ENCODE measurements at places on chromosomes 2 and 18.

DNA sequence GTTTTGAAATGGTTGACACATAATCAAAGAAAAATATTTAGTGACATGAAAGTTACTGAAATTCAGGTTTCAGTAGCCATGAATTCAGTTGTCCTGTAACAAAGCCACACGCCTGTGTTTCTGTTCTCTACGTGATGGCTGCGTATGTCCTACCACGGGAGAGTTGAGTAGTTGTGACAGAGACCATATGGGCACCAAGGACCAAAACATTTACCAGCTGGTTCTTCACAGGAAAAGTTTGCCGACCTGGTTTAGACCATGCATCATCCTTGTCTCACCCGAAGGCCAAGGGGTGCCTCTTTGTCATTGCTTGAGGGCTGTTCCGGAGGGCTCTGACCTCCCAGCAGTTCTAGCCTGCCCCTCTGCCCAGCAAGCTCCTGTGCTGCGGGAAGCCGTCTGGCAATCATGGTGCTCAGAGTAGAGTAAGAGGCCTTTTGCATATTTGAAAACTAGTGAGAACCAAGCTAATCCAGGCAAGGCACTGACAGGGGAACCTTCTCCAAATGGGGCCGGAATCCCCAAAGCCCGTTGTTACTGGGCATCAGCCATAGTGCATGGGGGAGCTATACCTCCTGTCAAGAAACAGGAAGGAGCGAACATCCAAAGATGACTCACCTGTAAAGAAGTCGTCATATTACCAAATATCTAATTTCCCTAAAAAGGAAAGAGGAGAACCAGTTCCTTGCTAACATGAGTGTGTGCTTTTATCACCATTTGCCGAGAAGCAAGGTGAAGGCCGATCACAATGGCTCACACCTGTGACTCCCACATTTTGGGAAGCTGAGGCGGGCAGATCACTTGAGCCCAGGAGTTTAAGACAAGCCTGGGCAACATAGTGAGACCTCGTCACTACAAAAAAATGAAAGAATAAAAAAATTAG lies 92.6 kb upstream of the RAB12 start:
- ATAC-seq = no peak

DNA sequence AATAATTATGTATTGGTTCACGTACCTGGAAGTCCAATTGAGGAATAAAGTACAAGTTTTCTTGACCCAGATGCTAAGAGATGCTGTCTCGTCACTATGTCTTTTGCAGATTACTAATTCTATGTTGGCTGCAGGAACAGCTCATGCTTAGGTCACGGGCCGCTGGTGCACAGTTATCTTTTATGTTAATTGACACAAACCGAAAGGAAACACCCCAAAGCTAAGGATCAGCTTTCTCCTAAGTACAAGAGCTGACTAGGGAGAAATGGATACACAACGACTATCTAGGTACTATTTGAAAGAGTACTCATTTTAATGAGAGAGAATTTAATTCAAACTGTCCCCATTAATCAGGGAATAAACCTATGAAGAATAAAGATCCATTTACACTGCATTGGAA lies 217.7 kb upstream of the SLC35G4 start:
- peak; percentile 46 for ATAC-seq

- ATAC-seq = 0 out of 3 replicates have a peak, but pooled peaks have one; percentile 41
These were observed 157.0 kb upstream of the CBLN2 start for GRCh38 chr18:72700961-72701710.

DNA sequence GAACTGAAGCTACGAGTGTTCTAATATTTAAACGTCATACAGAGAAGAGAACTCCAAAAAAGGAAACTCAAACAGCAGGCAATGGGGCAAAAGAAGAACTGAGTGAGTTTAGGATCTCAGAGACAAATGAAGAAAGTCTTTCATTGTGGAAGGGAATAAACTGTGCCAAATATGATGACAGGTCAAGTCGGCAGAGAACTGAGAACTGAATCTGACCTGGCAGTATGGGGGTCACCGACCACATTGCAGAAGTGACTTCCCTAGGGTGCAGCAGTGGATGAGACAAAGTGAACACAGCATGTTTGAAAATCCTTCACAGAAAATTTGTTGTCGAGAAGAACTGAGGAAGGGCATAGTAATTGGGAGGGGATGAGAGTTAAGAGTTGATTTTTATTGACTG lies 55.9 kb downstream of the TTC21B start:
- ATAC-seq = no peak

- ATAC-seq = peak; percentile 30
These were observed 70.0 kb downstream of the TWSG1 start for GRCh38 chr18:9404565-9405060.

DNA sequence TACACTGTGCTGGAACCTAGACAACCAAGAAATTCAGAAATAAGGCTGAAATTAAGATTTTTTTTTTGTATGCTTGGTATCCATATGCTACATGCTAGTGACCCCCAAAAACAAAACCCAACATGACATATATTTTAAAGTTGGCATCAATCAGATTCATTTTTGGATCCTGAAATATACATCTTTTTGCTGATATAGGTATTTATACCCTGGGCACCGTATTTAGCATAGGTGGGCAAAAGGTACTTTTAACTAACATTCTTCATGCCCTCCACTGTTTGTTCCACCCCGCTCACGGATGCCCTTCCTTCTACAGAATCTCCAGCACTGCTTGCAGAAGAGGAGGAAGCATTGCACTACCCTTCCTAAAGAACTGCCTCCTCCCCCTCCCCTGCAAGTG lies 52.6 kb downstream of the SPOPL start:
- no peak for ATAC-seq

DNA sequence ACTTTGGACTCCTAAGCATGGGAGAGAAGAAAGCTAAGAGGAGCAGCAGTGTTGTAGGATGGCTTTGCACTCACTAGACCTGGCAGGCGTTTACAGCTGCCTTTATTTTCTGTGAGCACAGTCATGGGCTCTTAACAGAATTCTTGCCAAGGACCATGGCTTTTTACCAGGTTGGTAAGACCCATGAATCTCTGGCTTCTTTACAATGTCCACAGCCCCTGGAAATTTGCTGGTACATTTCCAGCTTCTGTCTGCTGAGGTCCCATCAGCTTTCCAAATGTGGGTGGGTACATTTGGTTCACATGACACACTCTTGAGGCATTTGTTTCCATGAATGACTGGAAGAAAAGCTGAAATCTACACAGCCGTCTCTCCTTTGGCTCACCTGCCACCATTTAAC lies 162.7 kb downstream of the PPP1R1C start:
- ATAC-seq = no peak

DNA sequence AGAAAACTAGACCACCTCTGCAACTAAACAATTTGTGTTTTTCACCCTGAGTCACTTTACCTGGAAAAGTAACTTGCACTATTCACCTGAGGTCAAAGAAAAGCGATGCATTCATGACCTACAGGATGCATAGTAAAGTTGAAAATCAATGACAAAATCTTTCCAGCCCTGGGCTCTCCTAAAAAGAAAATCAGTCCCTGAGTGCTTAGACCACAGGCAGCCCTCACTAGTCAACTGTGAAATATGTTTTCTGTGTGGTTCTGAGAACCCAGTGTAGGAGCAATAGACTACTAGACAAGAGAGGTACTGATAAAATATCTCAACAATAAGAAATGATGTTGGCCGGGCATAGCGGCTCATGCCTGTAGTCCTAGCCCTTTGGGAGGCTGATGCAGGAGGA lies 133.1 kb downstream of the TXNL1 start:
- no peak for ATAC-seq

DNA sequence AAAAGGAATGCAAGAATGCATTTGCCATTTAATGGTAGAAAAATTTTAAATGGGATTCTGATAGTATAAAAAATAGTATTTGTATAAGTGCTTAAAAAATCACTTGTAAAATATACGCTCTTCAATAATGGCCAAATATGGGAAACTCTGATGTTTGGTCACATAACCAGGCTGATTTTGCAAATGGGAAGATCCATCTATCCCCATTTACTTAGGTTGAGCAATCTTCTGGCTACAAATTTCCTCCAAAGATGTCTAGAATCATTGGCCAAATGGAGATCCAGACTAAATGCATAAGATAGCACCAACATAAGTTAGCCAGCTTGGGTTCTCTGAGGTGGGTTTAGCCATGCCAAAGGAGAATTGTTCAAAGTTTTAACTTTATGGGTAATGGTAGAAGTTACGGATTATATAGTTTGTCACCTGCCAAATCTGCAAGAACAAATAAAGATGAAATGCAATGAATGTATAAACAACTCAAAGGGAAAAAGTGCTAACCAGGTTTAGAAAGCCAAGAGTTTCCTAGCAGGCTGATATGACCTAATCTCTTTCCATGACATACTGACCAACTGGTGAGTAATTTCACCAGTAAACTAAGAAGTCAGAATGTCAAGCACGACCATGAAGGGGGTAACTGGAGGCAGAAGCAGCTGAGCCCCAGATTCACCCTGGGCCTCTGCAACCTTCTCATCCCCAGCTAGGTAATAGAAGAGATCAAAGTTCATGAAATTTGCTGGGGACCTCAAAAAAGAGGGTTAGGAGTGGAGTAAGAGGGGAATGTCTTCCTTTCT lies 10.0 kb downstream of the RHOB start:
- no peak for ATAC-seq

- no peak for ATAC-seq
These were observed 98.4 kb downstream of the GPR39 start for GRCh38 chr2:132515010-132515409.

DNA sequence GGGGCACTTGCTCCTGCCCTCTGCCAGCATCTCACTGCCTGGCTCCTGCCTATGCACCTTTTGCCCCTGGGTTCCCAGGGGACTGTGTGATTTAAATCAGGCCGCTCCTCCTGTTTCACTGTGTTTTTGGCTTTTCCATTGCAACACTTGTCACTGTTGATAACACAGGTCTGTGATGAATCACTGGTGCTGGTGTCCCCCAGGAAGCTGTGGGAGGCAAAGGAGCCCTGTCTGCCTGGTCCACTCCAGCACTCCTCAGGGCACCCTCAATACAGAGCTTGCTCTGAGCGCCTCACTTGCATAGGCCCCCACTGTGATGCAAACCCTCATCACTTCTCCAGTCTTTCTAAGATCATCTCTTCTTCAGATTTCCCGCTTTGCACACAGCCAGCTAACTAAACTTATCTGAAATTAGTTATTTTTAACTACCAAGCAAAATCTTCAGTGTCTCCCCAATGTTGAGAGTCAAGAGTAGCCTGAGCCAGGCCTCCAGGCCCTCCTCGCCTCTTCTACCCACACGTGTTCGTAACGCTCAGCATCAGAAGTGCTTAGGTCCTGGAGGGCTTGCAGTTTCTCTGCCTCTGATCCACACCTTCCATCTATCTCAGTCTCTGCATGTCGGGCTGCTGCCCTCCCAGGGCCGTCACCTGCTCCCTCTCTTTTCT lies 2.8 kb downstream of the TMEM18 start:
- no peak for ATAC-seq

DNA sequence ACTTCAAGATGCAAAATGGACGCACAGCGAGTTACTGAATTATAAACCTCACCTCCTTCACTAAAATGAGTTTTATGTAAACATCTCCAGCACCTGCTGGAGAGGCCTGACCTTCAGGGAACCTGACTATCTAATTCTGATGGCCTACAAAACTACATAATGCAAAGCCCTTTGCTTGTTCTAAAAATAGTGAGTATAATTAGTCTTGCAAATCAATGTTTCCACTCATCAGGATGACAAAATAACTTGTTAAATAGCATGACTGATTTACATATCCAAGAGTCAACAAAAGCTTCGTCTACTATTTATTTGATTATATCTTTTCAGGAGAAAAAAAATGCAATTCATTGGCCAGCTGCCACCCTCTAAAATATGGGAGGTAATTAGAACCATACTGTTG lies 326.3 kb upstream of the MC4R start:
- ATAC-seq = no peak

GRCh38 chr2:195543063-195543462 lies 114.0 kb upstream of the SLC39A10 start:
- ATAC-seq = no peak

DNA sequence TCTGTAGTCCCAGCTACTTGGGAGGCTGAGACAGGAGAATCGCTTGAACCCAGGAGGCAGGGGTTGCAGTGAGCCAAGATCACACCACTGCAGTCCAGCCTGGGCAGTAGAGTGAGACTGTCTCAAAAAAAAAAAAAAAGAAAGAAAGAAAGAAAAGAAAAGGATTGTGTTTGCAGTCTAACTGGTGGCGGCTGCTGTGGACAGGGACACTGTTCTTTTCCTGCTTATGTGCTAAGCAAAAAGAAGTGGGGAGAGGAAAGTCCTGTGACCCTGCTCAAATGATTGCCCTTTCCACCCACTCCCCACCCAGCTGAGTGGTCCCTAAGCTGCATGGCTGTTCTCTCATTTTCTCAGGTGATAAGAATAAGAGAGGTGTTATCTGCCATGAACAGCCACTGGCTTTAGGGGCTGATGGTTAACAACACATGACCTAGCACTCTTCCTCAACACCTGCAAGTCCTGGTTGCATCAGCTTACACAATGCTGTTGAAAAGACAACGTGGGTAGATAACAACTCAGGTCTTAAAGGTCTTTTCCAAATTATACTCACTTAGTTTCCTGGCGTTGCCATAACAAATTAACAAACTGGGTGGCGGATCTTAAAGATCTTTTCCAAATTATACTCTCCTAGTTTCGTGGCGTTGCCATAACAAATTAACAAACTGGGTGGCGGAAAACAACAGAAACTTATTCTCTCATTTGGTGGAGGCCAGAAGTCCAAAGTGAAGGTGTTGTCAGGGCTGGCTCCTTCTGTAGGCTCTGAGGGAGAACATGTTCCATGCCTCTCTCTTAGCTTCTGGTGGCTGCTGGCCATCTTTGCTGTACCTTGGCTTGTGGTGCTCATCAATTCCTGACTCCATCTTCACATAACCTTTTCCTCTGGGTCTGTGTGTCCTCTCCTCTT lies 90.3 kb upstream of the RTN4 start:
- no peak for ATAC-seq

- no peak for ATAC-seq
These were observed 179.1 kb downstream of the ANKRD44 start for GRCh38 chr2:197131558-197131855.

- ATAC-seq = no peak
These were observed 66.9 kb downstream of the STK39 start for GRCh38 chr2:168180483-168180882.

GRCh38 chr2:157899125-157899839 lies 23.2 kb upstream of the ACVR1 start:
- no peak for ATAC-seq

DNA sequence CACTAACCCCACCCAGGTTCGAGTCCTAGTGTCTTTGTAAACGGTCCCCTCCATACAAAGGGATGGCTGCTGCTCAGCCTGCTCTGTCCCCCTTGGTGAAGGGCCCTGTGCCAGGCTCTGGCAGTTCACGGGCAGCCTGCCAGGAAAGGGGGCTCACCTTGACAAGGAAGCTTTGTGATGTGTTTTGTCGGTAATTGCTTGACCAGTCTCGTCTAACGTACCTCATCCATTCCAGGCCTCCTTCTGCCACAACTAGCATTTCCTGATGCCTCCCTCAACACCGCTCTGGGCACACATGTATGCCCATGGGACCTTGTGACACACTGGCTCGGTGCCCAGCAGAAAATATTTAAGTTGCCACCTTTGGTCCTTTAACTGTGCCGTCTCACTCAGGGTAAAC lies 171.9 kb downstream of the KLHL29 start:
- no peak for ATAC-seq

- no peak for ATAC-seq
These were observed 75.6 kb upstream of the CPO start for GRCh38 chr2:206863716-206864115.
